ENCODE measurements at places on chromosomes 7 and 10.

GRCh38 chr10:102188298-102188940 is 36.2 kb downstream of the NOLC1 start:
- no peak for DNase-seq

DNA sequence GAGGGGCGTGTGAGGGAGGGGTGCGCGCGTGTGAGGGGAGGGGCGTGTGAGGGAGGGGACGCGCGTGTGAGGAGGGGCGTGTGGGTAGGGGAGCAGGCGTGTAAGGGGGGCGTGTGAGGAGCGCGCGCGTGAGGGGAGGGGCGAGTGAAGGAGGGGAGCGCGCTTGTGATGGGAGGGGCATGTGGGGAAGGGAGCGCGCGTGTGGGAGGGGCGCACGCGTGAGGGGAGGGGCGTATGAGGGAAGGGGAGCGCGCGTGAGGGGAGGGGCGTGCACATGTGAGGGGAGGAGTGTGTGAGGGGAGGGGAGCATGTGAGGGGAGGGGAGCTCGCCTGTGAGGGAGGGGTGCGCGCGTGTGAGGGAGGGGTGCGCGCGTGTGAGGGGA is 19.1 kb downstream of the MXI1 start:
- peak; percentile 82 for DNase-seq

- DNase-seq: no peak
These were observed 70.6 kb downstream of the MCMBP start for GRCh38 chr10:119801998-119802538.

GRCh38 chr7:3174515-3175284 is 126.4 kb upstream of the SDK1 start:
- no peak for DNase-seq

DNA sequence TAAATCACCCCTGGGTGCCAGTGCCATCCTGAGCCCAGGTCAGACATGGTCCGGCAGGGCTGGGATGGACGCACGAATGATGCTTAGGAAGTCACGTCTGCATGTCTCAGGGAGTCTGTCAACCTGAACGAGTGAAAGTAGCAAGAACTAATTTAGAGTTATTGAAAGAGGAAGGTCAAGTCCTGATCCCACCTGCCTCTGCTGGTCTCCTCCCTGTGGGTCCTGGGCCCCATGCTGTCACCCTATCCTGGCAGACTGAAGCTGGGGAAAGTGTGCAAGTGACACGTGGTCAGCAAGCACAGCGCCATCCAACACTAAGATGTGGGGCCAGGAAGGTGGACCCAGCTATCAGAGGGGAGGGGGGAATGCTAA is 26.1 kb upstream of the GRID1 start:
- DNase-seq: no peak

DNA sequence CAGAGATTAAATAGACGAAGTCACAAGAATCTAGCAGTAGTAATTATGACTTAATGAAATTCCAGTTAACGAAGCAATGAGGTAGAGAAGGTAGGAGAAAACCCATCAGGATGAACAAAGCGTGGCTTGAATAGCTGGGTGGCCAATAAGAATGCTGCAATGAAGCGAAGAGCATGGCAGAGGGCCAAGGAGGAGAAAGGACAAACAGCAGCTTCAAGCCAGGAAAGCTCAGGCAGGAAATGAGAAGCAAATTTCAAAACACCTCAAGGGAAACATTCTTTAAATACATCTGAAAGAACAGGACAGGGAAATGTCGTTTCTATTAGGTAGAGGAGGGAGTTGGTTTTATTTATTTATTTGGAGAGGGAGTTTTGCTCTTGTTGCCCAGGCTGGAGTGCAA is 122.5 kb downstream of the KIAA1217 start:
- no peak for DNase-seq

- peak; percentile 9 for DNase-seq
These were observed 25.7 kb downstream of the SNX8 start for GRCh38 chr7:2288503-2288902.

DNA sequence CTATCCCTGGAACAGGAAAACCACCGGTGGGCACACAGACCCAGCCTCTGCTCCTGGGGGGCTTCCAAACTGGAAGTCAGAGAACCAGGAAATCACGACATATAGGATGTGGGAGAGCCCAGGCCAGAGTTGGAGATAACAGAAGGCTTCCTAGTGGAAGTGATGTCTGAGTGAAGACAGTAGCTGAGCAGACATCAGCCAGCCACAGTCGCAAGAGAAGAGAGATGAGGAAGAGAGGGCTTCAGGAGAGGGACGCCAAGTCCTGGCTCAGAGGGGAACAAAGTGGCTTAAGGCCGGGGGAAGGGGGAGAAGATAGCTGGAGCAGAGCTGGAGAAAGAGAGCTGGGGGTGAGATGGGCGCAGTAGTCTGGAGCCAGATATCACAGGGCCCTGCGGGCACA is 30.9 kb upstream of the ELN start:
- DNase-seq: no peak

- DNase-seq: no peak
These were observed 86.8 kb downstream of the GPR158 start for GRCh38 chr10:25261558-25261957.

DNA sequence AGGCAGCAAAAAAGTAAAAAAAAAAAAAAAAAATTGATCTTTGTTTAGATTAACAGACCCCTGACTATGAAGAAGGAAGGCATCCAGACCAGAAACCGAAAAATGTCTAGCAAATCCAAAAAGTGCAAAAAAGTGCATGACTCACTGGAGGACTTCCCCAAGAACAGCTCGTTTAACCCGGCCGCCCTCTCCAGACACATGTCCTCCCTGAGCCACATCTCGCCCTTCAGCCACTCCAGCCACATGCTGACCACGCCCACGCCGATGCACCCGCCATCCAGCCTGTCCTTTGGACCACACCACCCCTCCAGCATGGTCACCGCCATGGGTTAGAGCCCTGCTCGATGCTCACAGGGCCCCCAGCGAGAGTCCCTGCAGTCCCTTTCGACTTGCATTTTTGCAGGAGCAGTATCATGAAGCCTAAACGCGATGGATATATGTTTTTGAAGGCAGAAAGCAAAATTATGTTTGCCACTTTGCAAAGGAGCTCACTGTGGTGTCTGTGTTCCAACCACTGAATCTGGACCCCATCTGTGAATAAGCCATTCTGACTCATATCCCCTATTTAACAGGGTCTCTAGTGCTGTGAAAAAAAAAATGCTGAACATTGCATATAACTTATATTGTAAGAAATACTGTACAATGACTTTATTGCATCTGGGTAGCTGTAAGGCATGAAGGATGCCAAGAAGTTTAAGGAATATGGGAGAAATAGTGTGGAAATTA is 19.4 kb downstream of the GATA3 start:
- DNase-seq: no peak

GRCh38 chr10:120735773-120736371 is 115.3 kb upstream of the WDR11 start:
- DNase-seq: no peak

- no peak for DNase-seq
These were observed 65.2 kb downstream of the GBF1 start for GRCh38 chr10:102310361-102311024.

- DNase-seq: peak; percentile 33
These were observed 7.5 kb upstream of the RBP3 start for GRCh38 chr10:47340608-47341170.

DNA sequence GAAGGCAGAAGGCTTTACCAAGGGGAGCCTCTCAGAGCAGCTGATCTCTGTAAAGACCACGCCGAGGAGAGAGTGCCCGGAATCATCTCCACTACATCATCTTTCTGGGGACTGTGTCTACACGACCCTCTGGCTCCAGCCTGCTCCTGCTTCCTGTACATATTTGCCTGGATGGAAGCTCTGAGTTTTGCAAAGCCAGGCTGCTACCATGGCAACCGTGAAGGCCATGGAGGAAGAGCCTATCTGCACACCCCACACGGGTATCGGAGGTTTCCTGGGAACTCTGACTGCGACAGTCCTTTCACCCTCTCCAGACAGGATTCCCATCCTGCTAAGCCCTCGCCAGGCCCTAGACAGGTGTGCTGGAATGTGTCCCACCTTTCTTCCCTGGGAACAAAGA is 83.4 kb upstream of the TNRC18 start:
- no peak for DNase-seq

GRCh38 chr7:131186816-131187215 is 140.9 kb upstream of the MKLN1 start:
- no peak for DNase-seq

DNA sequence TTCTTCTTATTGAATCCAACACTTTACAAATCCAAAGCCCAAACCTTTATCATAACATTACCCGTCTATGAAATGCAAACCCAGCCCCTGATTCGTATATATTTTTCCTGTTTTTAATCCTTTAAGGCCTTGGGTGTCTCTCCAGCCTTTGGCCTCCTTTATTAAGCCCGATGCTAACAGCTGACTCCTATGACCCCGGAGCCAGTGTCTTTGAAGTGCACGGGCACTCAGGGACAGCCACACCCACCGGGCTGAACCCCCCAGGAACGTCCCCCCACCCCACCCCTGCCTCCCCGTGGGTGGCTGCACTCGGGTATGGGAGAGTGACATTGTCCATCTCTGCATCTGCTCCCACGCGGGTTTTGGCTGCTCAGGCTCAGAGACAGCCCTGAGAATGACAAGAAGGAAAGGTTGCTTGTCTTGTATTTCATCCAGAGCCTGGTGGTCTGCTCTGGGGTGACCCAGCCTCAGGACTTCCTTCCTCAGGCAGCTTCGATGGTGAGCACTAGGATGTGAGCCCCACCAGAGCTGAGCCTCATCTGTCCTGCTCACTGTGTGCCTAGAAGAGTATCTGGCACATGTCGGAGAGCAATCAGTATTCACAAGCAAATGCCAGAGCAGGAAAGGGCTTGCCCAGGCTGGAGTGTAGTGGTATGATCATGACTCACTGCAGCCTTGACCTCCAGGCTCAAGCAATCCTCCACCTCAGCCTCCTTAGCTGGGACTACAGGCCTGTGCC is 210.4 kb downstream of the SKIDA1 start:
- DNase-seq: no peak

GRCh38 chr7:142646386-142647140 is 102.7 kb upstream of the PRSS1 start:
- DNase-seq: no peak

DNA sequence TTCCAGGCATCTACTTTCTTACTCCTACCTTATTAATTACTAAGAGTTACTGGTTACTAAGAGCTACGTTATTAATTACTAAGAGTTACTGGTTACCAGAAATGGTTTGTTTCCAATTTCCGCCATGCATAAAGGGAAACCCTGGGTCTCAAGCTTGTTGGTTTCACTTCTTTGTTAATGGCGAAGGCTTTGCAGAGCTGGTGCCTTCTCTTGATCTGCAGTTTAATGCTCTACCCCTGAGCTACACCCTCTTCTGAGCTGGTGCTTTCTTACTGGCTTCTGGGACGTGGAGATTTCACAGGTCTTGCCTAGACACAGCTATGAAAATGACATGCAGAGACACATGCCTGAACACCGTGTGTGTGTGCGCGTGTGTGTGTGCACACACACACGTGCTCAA is 560 bp downstream of the CPA4 start:
- no peak for DNase-seq

GRCh38 chr10:48910548-48910947 is 29.1 kb downstream of the LRRC18 start:
- DNase-seq: no peak

GRCh38 chr10:96830511-96831199 is 1.4 kb upstream of the LCOR start:
- peak; percentile 79 for DNase-seq

GRCh38 chr7:95730493-95731280 is 41.7 kb upstream of the DYNC1I1 start:
- DNase-seq: no peak

- no peak for DNase-seq
These were observed 1048.8 kb downstream of the GATA3 start for GRCh38 chr10:9103301-9103700.

- DNase-seq: no peak
These were observed 32.3 kb downstream of the CARD11 start for GRCh38 chr7:3011211-3011852.

- DNase-seq: peak; percentile 66
These were observed 13.5 kb upstream of the BAMBI start for GRCh38 chr10:28663576-28664368.

GRCh38 chr7:108112683-108113082 is 17.5 kb downstream of the LAMB4 start:
- DNase-seq: no peak

DNA sequence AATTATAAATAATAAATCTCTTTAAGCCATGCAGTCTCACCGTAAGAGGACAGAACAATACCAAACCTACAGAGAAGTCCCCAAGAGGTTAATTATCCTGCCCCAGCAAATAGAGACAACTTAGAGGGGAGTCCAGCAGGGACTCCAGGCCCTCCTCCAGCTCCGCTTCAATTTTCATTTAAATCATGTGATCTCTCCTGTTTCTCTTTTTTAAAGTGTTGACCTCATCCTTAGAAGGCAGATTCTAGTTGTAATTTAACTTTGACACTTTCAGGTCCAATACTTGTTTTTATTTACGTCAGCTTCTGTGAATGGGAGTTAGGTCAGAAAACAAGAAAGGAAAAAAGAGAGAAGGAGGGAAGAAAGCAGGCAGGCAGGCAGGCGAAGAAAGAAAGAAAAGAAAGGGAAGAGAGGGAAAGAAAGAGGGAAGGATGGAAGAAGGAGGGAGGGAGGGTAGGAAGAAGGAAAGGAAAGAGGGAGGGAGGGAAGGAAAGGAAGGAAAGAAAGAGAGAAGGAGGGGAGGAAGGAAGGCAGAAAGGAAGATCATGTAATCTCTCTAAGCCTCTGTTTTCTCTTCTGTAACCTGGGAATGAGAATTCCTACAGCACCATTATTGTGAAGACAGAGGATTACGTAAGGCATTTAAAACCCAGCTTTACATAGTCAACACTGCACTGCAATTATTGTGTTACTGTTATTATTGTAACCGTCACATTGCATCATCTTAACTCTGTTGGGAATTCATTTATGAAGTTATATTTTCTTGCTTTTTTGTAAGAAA is 227.7 kb downstream of the SKIDA1 start:
- DNase-seq: no peak

GRCh38 chr7:31058122-31058521 is 6.0 kb downstream of the ADCYAP1R1 start:
- DNase-seq: no peak

- DNase-seq: no peak
These were observed 109.4 kb downstream of the PPP1R17 start for GRCh38 chr7:31796375-31796774.

DNA sequence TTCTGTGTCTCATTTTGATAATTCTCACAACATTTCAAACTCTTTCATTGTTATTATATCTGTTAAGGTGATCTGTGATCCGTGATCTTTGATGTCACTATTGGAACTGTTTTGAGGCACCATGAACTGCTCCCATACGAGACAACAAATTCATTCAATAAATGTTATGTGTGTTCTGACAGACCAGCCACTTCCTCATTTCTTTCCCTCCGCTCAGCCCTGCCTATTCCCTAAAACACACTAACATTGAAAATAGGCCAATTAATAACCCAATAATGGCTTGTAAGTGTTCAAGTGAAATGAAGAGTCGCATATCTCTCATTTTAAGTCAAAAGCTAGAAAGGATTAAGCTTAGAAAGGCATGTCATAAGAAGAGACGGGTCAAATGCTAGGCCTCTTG is 45.2 kb downstream of the RNF133 start:
- no peak for DNase-seq

- no peak for DNase-seq
These were observed 72.0 kb downstream of the GRID1 start for GRCh38 chr10:86294346-86295265.

Data from CD4-positive, alpha-beta T cell treated with Interferon gamma for 1 hour (primary cell).